Aorta (tissue), 5 donors: ENCODE measurements at places on chromosomes 1 and 21. TPM values are rescaled to one million over a fixed set of nuclear protein-coding genes. Genes with fewer than 3 reads are reported as not detected.

- H3K4me3 ChIP-seq: no peak overlapping the region
- H3K36me3 ChIP-seq: no peaks in the 10 kb centered on the region
- DNase-seq: no peak
- no peaks in the 10 kb centered on the region for H3K27me3 ChIP-seq
These were observed 113.2 kb downstream of the LRRC53 start for GRCh38 chr1:74399249-74399648.

Gene EPHA10
- total RNA-seq: not detected

Gene PROK1
- total RNA-seq: 0.26 TPM

GRCh38 chr1:86641318-86641717 lies 63.1 kb upstream of the SH3GLB1 start:
- no peak overlapping the region for H3K27ac ChIP-seq
- DNase-seq: no peak
- H3K4me1 ChIP-seq: no peaks in the 10 kb centered on the region
- H3K4me3 ChIP-seq: no peak overlapping the region
- no peaks in the 10 kb centered on the region for H3K36me3 ChIP-seq
- H3K27me3 ChIP-seq: no peaks in the 10 kb centered on the region
